NCI-H446 (cell line): ENCODE measurements at places on chromosomes 6 and 20.

DNA sequence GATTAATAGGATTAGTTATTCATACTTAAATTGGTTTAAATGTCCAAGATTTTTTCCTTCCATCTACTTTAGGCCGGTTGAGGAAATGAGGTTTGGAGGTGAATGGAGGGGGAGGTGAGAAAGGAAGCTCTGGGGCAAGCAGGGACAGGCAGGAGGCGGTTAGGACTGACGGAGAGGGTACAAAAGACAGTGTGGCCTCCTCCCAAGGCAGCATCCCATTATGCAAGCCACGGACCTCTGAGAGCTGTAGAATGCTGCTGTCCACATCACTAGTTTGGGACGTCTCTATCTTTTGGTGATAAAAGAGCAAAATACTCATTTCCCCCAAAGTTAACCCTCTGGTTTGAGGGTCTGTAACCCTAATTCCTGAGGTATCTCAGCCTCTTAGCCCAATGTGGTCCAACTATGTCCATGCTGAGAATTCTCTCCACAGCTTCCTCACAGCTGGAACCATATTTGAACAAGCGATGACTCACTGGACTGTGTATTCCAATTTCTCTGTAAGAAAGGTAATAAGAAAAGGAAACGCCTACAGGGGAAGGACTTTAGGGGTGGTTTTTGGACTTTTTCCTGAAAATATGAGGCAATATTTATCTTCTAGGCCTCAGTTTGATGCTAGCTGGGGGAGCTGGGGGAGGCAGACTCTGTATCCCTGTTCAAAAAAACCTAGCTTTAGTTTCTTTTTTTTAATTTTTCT lies 172.2 kb downstream of the TFAP2B start:
- no peak for DNase-seq

DNA sequence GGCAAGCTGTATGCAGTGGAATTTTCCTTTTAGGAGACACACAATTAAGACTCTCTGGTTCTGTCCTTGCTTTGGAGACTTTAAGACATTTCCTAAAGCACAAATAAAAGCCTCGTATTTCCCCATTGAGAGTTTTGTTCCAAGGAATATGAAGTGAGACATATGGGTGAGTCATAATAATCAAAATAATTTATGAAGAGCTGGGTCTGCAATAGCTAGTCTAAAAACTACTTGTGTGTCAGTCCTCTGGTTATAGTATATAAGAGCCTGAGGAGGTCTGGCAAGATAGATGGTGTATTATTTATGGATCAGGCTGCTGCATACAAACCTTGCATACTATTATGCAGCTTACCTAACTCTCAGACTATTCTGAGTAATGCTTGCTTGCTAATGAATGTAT lies 142.6 kb downstream of the ADGRG6 start:
- DNase-seq: no peak

DNA sequence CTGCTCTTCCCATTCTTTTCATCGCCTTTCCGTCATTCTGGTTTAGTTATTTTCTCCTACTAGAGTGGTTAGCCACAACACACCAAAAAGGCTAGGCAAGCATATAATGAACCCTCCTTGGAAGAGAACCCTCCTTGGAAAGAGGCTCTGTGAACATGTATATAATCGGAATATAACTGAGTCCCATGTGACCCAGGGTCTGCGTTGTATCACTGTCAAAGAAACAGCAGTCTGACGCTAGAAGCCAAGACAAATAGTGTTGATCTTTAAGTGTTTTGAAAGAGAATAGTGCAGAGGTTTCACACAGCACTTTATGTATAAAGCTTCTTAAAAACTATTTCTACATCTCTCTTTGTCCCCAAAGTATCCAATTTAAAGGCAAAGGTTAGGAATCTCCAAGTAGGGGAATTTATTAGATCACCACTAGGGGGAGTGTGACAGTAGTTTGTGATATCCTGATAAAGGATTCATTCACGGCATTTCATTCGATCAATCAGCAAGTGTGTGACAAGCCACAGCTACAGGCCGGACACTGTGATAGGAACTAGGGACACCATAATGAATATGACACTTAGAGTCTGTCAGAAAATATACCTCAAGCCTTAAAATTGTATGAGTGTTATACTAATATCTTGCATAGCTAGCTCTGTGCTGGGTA lies 395.3 kb downstream of the CD109 start:
- DNase-seq: peak; percentile 16

DNA sequence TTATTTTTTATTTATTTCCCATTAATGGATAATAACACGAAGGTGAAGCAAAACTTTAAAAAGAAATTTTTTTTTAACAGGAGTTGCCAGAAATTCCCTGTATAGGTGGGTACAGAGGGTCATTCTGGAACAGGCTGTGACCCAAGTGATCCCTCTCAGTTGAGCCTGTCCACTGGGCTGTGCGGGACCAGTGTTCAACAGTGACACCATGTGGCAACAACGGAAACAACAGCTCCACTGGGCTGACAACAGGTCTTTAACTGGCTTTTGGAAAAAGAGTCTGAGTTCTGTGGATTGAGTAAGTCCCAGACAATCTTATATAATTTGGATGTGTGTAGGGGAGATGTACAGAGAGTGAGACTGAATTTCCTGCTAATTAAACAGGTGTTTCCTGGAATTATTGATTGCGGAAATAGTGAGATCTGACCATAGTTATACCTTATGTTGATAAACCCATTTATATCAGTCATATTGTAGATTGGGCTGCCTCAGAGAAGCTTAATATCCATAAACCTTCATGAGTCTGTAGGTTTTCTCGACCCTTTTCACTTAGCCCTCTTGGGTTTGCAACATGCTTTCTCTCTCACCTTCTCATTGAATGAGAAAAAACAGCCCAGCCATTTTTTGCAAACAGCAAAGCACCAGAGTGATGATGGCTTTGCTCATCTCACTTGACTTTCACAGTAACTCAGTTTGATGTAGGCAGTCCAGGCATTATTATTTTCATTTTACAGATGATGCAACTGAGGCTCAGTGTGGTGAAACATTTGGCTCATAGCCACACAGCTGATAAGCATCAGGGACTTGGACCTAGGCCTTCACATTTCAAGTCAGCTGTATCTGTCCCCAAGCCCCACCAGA lies 17.5 kb downstream of the KIAA1755 start:
- no peak for DNase-seq

- DNase-seq: no peak
Measured at GRCh38 chr6:104349191-104349590, 510.5 kb downstream of the HACE1 start.

GRCh38 chr6:142242269-142242668 lies 59.5 kb upstream of the ADGRG6 start:
- DNase-seq: no peak

- no peak for DNase-seq
Measured at GRCh38 chr6:13787137-13787536, 27.2 kb downstream of the MCUR1 start.

DNA sequence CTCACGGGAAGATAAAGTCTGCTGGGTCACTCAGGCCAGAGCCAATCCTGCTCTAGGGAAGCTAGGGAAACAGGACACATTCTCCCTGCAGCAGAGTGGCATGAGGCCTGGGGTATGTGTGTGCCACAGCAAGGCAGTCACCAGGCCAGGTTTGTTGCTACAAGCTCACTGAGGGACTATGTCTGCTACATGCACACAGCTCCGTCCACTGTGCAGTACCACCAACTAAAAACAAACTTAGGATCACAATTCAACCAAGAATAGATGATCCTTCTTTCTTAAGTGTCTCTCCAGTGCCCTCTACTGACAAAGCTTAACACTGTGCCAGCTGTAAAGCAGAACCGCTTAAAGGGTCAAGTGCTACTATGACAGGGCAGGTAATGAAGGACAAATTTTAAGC lies 192.5 kb downstream of the PTPRK start:
- no peak for DNase-seq

DNA sequence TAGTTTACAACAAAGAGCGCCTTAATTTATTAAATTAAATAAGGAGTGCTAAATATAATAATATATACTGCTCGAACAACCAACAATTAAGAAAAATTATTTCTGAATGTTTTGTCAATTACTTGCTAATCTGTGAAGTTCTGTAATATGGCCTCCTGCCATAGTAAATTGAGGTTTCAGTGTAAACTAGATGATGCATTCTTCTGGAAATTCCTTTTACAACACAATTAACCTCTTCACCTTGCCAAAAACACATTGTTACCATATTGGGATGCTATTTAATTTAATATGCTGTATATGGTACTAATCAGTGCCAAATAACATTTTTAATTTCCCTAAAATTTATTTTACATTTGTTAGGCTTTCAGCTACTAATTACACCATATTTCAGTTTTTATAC lies 808.4 kb upstream of the CITED2 start:
- DNase-seq: no peak

- no peak for DNase-seq
Measured at GRCh38 chr20:48041078-48041780, 255.9 kb upstream of the SULF2 start.

- DNase-seq: no peak
Measured at GRCh38 chr6:80832337-80832736, 725.9 kb downstream of the BCKDHB start.

DNA sequence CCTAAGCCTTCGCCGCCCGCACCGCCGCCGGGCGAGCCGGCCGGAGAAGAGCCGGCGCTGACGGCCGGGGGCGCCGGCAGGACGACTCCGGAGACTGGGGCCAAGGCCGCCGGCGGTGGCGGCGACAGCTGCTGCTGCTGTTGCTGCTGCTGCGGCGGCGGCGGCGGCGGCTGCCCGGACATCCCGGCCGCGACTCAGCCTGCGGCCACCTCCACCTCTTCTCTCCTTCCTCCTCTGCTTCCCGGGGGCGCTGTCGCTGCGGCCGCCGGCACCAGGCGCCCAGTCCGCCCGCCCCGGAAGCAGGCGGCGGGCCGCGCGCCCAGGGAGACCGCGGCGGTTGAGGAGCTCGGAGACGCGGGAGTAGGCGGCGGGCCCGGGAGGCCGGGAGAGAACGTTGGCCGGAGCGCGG lies 307 bp downstream of the RANBP9 start:
- DNase-seq: no peak

- DNase-seq: no peak
Measured at GRCh38 chr6:77322604-77323003, 140.7 kb downstream of the HTR1B start.

DNA sequence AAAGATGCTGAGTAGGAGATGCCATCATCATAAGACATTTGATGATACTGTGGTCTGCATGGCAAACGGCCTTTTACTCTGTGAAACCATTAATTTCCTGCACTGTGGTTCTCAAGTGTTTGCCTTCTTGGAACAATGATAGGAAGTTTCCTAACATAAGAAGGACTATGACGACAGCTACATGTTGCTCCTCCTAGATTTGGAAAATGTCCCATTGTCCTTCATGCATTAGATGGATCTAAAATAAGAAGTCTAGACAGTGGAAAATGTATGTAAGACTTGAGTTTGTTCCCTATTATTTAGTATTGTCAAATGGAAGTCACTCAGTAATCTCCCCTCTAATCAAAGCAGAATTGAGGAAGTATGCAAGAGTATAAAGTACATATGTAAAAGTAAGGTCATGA lies 98.5 kb upstream of the TMEM170B start:
- no peak for DNase-seq

GRCh38 chr20:62533591-62534495 lies 58.0 kb upstream of the GATA5 start:
- DNase-seq: no peak

DNA sequence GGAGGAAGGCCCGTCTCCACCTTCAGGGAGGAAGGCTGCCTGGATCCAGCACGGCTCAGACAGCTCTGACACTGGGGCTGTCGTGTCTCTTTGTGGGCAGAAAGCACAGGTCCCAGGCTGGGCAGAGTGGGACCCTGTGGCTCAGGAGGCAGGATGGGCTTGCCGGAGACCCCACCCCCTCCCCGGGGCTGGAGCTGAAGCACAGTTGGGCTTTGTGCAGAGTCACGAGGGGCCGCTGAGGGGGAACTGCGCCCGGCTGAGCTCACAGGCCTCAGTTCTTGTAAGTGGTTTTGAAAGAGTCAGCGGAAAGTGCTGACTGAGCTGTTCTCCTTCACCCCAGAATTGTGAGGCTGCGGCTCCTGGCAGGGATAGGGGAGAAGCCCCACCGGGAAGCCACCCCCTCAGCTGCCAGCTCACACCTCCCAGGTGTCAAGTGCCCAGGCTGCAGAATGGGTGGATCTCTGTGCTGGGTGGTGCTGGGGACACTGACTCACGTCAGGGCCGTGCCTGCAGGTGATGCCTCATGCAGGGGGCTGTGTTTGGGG lies 145.5 kb upstream of the RNF24 start:
- no peak for DNase-seq

GRCh38 chr6:97316978-97317377 lies 34.0 kb upstream of the MMS22L start:
- DNase-seq: no peak

GRCh38 chr6:111291336-111292259 lies 191.4 kb downstream of the REV3L start:
- no peak for DNase-seq

- no peak for DNase-seq
Measured at GRCh38 chr20:1320902-1321653, 7.9 kb downstream of the SDCBP2 start.

- DNase-seq: no peak
Measured at GRCh38 chr6:161833099-161833860, 559.4 kb upstream of the AGPAT4 start.

- DNase-seq: peak; percentile 40
Measured at GRCh38 chr20:4091490-4092479, 76.4 kb upstream of the RNF24 start.

DNA sequence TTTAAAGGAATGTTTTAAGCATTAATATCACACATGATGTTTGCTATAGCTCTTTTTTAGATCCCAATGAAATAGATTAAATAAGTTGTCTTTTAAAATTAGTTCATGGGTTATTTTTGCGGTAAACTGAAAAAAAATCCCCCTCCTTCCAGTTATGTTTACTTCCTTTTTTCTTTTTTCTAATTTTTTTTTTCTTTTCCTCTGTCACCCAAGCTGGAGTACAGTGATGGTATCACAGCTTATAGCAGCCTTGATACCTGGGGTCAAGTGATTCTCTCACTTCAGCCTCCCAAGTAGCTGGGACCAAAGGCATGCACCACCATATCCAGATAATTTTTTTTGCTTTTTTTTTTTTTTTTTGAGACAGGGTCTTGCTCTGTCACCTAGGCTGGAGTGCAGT lies 17.8 kb upstream of the SCAF8 start:
- DNase-seq: no peak

GRCh38 chr6:167706313-167707109 lies 120.2 kb upstream of the AFDN start:
- DNase-seq: no peak

DNA sequence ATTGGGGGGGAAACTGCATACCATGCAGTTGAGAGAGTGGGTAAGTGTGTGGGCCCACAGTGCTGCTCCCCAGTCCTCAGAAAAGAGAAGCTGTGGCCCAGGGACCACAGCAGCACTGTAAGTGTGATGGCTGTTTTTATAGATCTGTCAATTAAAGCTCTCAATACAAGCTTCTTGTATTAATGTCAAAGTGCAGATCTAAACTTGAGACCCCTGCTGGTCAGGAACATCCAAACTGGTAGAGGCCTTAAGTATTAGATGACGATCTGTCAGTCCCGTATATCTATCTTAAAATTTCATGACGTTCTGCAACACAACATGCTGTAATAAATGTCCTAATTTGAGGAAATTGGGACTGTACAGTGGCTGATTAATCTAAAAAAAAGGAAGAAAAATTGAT lies 74.8 kb downstream of the TULP4 start:
- DNase-seq: no peak
